ENCODE measurements at places on chromosomes 6 and 20.

DNA sequence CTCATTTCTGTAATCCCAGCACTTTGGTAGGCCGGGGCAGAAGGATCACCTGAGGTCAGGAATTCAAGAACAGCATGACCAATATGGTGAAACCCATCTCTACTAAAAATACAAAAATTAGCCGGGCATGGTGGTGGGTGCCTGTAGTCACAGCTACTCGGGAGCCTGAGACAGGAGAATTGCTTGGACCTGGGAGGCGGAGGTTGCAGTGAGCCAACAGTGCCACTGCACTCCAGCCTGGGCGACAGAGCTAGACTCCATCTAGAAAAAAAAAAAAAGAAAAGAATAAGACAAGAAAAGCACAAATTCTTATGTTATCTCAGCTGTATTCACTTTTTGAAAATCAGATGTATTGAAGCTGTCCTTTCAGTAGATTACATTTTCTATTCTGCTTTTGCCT, 289.4 kb downstream of the GRIK2 start:
- no peak for DNase-seq

DNA sequence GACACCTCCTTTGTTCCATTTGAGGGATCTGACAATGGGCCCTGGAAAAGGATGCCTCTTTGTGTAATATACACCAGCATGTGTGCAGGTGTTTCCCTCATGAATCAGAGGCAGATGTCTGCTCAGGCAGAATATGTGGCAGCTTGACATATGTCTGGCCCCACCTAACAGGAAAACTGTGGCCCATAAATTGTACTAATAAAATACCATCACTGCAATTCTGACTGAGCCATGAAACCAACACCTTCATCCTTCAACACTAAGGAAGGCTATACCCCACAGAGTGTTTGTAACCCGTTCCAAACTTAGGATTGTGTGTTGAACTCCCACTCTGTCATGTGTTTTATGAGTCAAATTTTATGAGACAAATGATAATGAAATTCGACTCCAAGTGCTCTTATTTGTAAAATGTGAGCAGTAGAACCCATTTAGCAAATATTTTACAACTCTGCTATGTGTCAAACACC, 22.7 kb downstream of the LAMA4 start:
- no peak for DNase-seq

- DNase-seq, result no peak
Measured at GRCh38 chr6:137497721-137498463, 3.7 kb upstream of the OLIG3 start.

GRCh38 chr6:169230322-169230665, 23.4 kb downstream of the THBS2 start:
- no peak for DNase-seq

DNA sequence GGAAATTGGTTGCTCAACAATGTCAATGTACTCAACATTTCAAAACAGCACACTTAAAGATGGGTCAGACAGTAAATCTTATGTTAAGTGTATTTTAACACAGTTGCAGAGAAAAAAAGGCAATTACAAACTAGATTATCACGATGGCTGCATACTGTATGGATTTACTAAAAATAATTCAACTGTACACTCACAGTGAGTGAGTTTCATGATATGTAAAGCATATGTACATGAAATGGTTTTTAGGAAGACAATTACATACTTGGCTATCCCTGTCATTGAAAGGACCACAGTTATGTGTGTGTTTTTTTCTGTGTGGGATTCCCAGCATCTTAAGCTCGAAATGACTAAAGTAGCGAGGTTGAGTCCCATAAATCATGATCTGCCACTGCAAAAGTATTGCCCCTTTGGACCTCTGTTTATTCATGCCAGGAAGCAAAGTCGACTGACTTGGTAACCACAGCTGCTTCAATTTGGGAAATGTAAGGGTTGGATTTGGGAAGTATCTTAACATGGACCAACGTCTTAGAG, 5.5 kb upstream of the SALL4 start:
- DNase-seq, result no peak

DNA sequence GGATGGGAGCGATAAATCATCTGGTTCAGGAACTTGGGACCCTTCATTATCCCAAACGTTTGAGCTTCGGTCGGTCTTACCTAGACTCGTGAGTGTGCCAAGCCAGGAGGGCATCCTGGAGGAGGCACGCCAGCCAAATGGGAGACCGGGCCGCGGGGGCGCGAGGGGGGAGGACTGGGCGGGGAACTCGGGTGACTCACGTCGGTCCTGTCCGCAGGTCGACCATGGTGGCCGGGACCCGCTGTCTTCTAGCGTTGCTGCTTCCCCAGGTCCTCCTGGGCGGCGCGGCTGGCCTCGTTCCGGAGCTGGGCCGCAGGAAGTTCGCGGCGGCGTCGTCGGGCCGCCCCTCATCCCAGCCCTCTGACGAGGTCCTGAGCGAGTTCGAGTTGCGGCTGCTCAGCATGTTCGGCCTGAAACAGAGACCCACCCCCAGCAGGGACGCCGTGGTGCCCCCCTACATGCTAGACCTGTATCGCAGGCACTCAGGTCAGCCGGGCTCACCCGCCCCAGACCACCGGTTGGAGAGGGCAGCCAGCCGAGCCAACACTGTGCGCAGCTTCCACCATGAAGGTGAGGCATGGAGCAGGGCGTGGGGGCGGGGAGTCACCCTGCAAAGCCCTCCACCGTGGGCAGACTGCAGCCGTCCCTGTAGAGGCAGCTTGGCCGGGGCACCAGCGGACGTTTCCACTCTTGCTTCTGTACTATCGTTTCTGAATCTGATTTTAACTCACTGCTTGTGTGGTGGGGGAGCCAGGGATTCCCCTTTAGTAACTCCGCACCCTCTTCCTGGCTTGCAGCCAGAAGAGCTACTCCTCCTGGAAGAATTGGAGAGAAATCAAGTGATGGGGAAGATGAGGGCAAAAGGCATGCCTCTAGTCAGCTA, 2.7 kb downstream of the BMP2 start:
- DNase-seq, result peak; percentile 3

DNA sequence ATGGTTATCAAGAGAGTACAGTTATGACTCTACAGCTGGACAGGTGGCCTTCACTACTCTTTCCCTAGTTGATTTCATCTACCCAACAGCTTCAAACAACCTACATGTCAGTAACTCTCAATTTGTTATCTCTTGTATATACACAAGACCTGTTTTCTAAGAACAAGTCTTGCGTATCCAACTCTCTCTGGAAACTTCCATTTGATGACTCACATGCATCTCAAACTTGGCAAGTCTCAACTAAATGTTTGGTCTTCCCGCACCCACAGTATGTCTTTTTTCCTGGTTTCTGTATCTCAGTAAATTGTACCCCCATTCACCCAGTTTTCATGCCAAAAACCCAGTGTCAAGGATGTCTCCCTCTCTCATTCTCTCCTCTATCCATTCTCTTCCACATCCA, 97.7 kb downstream of the BTBD9 start:
- DNase-seq, result no peak

GRCh38 chr6:133418108-133418507, 177.0 kb downstream of the EYA4 start:
- DNase-seq, result no peak

- no peak for DNase-seq
Measured at GRCh38 chr6:135096403-135097130, 41.9 kb upstream of the HBS1L start.

DNA sequence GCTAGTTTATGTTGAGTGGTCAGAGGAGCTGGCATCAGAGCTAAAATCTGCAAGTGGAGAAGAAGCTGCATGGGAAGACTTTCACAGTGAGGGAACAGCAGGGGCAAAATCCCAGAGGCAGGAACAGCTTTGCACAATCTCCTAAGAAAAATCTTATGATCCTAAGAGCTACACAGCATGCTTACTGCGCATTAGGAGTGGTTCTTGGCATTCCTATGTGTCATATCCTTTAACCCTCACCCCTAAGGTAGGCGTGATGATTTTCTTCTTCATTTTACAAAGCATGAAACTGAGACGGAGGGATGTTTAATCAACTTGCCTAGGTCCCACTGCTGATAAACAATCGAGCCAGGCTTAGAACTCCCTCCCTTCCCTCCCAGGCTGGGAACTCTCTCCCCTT, 313.6 kb upstream of the SULF2 start:
- DNase-seq, result no peak

- DNase-seq, result no peak
Measured at GRCh38 chr6:106730718-106731117, 101.3 kb downstream of the QRSL1 start.

DNA sequence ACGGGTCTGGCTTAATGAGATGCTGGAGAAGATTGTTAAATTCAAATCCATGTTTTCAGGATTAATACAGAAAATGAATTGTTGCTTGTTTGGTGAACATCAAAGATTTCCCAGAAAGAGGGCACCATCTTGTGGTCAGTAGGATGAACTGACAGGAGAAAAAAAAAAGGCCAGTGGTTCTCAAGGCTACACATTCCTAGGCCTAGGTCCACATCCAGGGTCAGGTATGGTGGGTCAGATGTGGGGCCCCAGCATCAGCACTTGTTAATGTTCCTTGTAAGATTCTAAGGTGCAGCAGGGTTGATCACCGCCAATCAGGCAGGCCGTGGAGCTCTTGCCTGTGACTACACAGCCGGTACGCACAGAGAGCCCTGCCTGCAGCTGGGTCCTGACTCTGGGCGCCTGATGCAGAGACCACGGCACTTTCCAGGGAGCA, 34.0 kb upstream of the FOXO3 start:
- no peak for DNase-seq

DNA sequence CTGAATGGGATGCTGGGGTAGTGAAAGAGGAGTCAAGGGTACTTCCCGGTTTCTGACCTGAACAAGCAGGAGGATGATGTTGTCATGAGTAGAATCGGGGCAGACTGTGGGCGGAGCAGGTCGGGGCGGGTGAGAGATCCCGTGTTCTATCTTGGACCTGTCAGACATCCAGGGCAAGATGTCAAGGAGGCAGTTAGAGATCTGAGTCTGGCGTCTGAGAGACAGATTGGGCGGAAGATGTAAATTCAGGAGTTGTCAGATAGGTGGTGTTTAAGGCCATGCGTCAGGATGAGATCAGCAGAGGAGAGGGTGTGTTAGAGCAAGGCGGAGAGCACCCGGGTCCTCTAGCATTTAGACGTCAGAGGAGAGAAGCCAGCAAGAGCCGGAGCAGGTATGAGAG, 115.5 kb downstream of the DLGAP4 start:
- no peak for DNase-seq

GRCh38 chr6:162622572-162622971, 105.0 kb downstream of the PRKN start:
- DNase-seq, result no peak

GRCh38 chr20:4043796-4044195, 28.4 kb upstream of the RNF24 start:
- DNase-seq, result no peak

DNA sequence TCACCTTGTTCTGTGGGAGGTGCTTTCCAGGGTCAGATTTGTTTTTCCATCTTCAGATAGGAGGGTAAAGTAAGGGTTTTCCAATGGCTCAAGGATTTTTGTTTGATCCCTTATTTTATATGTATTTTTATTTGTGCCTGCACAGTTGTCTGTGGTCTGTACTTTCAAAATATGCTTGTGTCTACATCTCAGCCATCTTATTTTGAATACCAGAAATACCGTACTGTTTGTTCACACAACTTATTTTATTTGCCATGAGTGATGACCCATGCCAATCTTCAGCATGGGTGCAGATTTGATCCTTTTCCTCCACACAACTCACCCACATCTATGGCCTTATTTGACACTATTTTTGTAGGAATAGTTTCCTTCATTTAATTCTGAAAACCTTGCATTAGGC, 72.2 kb upstream of the PTCHD4 start:
- DNase-seq, result no peak

DNA sequence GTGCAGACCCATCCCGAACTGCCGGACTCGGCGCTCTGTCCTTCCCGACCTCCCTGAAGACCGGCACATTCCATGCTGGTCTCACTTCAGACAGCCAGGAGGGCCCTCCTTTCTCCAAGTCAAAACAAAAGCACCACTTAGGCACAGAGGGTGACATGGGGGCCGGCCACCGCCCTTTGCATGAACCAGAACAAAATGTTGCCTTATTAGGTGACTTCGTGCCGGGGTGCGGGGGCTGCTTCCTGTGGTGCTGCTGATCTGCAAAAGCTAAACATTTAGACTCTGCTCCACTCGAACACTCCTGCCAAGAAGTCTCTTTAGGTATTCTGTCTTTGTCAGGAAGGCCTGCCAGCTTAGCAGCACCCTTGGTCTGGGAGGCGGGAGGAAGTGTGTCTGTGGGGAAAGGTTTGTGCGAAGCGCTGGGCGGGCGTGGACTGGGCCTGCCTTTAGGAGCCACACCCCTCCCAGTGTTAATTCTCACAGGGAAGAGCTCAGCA, 133.8 kb downstream of the SMOC2 start:
- peak; percentile 15 for DNase-seq

DNA sequence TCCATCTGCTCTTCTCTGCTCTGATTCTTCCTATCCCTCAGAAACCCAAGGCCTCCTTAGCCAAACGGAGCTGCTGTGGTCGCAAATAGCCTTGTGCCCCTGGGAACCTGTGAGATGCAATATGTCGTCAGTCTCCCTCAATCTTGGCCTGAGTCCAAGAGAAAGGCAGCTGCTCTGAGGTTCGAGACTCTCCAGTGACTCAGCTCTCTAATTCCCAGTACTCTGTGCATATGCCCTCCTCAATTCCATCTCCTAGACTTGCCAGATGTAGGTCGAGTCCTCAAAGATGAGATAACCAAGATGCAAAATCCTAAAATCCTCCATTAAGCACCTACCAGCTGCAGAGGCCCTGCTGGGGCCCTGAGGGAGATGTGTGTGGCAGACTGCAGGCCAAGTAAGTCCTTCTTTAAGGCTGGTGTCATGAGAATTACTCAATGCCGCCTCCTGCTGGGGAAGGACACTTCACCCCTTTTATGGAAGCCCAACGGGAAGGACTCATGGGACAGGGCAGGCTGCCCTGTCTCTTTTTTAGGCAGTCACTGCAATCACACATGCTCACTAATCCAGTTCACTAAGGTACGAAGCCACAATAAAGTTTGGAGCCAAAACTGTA, 28.5 kb downstream of the C6orf15 start:
- no peak for DNase-seq

DNA sequence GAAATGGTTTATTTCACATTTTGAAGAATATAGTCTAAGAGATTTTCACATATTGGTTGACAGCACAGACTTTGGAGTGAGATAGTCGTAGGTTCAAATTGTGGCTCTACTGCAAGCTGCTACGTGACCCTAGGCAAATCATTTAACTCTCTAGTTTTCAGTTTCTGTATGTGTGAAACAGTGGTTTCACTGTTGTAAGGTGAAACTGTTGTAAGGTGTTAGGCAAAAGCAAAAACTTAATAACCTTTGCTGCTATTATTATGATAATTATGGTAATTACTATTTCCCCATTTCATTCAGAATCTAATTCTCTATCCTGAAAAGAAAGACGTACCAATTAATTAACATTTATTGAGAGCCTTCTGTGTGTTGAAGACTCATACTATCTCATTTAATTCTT, 144.2 kb downstream of the REV3L start:
- no peak for DNase-seq

- DNase-seq, result no peak
Measured at GRCh38 chr6:92945799-92946198, 473.6 kb downstream of the EPHA7 start.

DNA sequence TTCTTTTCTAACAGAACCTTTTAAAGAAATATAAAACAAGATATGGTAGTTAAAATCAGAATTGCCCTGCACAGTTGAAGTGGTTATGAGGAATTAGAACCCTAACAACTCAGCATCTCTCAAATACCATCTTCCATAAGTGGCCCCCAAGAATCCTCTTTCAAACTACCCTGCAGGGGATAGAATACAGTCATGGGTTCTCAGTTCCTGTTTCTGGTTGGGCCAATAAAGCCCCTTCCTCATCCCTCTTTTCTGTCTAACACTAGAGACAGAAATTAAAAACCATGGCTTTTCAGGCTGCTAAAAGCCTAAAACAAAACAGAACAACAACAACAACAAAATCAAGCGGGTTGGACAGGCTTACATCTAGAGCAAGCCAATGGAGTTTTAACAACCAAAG, 6.7 kb upstream of the LCA5 start:
- DNase-seq, result no peak

Data from nucleus accumbens (tissue), 56 donors.